Mesothelial cell of epicardium (in vitro differentiated cells): ENCODE measurements at places on chromosomes 5 and 9.

DNA sequence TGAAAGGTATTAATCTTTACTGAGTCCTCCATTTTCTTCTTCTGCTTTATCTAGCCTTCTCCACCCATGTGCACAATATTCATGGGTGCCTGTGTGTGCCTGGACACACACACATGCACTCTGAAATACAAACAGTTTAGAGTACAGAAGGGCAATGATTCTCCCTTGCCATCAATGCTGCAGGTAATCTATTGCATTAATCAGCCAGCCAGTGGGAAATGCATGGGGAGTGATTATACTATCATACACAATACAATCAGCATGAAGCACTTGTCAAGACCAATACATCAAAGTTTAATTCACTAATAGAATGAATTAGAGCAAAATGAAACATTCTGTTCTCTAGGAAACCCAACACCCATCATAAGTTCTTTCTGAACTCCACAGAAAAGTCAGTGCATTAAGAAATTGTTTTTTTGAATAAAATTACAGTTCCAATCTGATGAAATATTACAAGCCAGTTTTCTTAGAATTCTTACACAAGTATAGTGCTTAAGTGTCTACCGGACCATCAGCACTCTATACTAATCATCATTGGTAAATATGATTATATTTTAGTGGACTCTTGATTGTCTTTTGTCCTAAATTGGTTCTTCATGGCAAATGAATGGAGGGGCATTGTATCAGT lies 172.2 kb downstream of the ZSWIM6 start:
- no peak for DNase-seq

DNA sequence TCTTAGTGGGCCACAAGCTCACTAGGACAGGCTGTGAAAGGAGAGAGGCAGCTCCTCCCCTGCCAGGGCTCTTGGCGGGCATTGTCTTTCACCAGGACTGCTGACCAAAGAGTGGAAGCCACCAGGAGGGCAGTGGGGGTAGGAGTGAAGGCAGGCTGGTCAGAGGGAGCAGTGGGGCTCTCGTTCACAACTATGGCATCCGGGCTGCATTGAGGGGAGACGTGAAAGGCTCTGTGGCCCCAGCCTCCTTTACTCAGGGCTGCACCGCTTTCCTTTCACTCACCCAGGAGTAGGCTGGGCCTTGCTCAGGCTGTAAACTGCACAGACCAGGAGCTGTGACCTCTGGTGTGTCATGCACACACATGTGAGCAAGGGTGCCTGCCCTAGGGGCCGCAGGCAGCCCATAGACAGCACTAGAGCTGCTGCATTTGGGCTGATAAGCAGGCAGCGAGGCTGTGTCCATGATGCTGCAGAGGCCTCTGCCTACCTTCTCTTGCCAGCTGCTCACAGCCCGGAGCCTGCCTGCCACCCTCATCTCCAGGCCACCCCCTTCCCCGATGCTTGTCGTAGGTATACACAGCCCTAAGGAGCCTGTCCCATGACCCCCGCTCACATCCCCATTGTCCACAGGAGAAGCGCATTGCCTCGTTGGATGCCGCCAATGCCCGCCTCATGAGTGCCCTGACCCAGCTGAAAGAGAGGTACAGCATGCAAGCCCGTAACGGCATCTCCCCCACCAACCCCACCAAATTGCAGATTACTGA lies 130.4 kb downstream of the DAB2IP start:
- no peak for DNase-seq

DNA sequence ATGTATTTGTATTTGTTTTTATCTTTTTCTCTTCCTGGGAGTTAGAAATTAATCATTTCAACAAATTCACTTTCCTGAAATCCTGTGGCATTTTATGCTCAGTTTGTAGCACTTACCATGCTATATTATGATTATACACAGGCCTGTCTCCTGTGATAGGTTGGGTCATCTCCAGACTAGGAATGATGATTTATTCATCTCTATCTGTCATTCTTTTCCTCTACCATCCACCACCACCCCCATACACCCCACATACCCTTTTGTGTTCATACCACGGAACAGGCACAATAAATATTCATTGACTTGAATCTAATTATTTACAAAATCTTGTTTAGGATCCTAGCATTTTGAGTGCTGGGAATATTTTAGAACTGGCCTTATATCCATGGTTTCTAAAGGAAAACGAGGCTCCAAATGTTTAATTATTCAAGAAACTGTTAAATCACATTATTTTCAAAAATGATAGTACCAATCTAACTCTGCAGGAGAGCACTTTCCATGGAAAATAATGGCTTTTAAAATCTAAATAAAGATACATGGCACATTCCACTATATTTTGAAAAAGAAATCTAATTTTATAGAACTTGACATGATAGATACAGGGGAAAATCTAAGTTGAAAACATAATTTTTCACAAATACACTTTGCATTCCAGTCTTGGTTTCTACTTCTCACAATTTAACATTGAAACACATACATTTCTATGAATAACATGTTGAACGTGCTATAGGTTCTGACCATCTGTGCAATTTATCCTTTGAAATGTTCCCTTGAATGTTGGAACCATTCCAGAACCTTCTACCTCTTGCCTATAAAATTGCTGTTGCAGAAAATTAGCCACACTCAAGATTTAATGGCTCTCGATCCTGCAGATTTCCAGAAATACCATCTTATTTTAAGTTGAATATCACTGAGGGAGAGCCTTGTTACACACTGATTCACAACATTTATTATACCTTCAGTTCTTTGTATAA lies 89.3 kb downstream of the STARD4 start:
- no peak for DNase-seq

DNA sequence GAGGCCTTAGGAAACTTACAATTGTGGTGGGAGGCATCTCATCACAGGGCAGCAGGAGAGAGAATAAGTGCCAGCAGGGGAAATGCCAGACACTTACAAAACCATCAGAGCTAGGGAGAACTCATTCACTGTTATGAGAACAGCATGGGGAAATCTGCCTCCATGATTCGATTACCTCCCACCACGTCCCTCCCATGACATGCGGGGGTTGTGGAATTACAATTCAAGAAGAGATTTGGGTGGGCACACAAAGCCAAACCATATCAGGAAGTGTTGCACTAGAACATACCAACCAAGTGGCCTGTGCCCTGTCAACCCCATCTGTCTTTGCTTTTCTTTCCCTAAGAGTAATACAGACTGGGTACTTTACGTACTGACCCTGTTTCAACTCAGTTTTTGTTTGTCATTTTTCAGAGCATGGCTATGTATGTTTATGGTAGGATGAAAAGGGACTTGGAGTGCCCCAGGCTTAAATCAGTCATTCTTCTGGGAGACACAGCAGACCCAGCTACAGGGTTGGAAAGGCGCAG lies 58.3 kb upstream of the TGFBR1 start:
- no peak for DNase-seq
